Breast epithelium (tissue), 4 donors: ENCODE measurements at places on chromosomes 3 and 15. TPM values are rescaled to one million over a fixed set of nuclear protein-coding genes. Genes with fewer than 3 reads are reported as not detected.
A peak's percentile ranks its signal among the peaks of the same experiment; 100 is the strongest.

- DNase-seq, result no peak
These were observed 129.8 kb upstream of the GBE1 start for GRCh38 chr3:81891055-81891895.

DNA sequence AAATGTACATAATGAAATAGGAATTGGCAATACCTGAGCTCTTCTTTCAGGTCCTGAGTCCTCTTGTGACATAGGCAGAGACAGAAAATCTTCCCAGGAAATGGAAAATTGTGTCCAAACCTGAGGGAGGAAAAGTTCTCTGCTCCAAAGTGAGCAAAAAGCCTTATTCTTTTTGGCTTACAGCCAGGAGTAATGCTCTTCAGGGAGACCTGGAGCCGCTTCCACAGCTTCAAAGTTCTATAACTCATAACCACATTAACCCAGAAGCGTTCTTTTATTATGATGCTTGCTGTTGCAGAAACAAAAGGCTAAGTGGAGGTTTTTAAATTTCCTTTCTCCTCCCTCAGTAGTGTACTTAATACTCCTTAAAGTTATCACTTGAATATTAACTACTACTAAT lies 633 bp downstream of the IGSF10 start:
- DNase-seq, result no peak

GRCh38 chr3:70096376-70097066 lies 97.0 kb downstream of the SAMMSON start:
- DNase-seq, result no peak

GRCh38 chr15:74210729-74211128 lies 8.1 kb upstream of the STRA6 start:
- no peak for DNase-seq

DNA sequence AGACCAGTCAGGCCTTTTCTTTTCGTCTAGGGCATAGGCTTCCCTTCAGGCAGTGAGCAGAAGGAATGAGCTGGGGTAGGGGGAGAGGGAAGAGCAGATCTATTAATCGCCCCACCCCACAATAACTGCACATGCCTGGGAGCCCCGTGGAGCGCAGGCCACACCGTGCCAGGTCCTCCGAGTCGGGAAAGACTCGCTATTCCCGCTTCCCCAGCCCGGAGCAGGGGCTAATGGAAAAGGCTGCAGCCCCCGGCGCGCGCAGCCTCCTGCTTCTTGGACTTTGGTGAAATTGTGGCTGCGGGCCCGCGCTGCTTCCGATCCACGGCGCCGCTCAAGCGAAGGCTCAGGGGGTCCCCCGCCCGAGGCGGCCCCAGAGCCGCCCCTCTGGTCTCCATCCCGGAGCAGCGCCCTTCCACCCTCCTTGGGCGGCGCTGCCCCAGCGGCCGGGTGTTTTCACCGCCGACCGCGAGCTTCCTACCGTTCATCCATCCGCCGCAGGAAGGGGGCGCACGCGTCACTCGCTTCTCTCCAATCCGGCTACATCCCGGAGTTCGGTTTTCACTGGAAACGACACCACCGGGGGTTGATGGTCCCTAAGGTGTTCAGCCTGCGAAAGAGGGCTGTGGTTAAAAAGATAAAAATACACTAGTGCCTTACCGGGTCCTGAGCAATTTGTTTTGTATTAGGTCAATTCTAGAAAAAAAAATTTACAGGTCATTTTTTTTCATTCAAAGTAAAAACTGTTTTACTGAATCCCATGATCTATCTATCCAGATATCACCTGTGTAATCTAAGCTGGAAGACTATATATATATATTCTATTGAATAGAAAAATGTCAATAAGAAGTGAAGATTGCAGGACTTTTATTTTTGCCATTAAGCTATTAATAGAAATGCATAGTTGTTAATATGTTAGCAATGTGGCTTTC lies 4.4 kb upstream of the SYNM start:
- no peak for DNase-seq

GRCh38 chr3:42066516-42067181 lies 24.5 kb upstream of the TRAK1 start:
- DNase-seq, result no peak

- DNase-seq, result no peak
These were observed 4.2 kb downstream of the CACNA2D3 start for GRCh38 chr3:54126551-54126950.

DNA sequence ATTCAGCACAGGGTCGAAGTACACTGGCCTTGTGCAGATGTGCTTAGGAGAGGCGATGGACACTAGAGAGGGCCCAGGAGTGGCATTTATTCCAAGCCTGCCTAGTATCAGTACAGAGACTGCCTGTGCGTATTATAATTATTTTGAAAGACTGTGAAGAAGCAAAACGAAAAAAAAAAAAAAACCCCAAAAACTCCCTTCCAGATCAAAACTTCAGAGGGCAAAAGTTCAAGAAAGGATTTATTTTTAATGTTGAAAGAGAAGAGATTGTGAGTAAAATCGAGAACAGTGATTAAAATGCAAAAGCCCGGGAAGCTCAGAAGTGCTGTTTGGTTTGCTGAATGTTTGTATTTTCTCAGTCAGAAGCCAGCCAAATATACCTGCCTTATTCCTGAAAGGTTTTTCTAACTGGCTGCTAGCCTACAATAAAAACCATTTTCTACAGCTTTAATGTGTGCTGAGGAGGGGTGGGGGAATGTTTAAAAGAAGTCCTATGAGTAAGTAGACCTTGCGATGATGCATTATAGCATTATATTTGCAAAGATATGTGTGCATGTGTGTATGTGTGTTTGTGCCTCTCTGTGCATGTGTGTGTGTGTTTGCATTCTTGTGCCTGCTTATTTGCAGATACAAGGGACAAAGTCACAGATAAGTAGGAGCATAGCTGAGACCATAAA lies 19.3 kb upstream of the LZTFL1 start:
- no peak for DNase-seq

DNA sequence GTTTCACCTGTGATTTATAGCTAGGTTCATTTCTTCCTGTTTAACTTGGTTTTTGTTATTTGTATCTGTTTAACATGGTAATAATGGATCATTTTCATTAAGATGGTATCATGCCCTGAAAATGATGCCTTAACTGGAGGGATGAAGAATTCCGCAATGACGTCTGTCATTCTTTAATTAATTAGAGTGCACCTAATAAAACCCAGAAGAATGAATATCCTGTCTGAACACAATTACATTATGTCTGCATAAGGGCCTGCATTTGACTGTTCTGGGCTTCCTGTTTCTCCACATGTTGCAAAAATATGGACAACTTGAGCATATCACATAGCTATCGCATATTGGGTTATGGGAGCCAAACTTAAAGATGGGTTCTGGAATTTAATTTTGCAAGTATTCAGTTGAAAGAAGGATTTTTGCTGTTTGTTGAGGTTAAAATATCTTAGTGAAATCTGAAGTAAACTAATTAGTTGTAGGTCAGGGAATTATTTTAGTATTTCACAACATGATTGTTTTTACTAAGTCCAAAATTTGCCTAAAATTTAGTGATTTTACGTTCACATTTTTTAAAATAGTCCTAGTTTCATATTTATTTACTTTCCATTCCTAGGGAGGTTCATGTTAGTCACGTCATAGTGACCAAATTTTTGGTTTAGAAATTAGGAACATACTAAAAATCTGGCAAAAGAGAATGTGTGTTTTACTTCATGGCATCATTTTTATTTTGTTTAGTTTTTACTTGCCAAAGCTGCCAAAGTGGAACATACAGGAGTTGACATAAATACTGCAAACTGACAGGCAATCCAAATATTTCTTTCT lies 321.0 kb upstream of the TGFBR2 start:
- DNase-seq, result no peak

- no peak for DNase-seq
These were observed 785.2 kb downstream of the NR2F2 start for GRCh38 chr15:97115761-97116070.

- DNase-seq, result no peak
These were observed 286.4 kb downstream of the UBE2E2 start for GRCh38 chr3:23489300-23490158.

GRCh38 chr3:63981980-63982379 lies 41.3 kb downstream of the PSMD6 start:
- no peak for DNase-seq

DNA sequence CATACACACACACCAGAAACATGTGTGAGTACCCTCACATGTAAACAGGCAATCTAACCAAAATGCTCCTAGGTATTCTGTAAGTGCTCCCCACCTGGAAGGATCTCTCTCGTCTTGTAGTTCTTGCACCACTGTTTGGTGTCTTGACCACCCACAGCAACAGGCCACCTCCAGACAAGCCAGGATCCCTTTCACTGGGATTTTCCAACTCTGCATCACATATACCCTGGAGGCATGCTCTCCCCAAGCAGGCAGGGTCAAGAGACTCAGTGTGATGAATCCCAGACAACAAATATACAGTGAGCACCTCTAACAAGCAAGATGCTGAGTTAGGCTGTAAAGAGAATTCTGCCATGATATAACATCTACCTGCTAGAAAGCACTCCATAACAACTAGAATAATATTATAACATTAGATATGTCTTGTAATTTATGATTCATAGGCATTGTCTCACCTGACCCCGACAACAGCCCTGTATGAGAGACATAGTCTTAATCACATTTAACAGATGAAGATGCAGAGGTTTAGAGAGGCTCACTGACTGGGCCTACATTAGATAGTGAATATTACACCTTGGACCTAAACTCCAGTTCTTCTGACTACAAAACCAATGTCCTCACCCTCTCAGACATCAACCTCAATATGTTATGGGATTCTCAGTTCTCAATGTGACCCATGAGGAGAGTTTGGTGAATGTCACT lies 76.5 kb upstream of the BCL6 start:
- no peak for DNase-seq

DNA sequence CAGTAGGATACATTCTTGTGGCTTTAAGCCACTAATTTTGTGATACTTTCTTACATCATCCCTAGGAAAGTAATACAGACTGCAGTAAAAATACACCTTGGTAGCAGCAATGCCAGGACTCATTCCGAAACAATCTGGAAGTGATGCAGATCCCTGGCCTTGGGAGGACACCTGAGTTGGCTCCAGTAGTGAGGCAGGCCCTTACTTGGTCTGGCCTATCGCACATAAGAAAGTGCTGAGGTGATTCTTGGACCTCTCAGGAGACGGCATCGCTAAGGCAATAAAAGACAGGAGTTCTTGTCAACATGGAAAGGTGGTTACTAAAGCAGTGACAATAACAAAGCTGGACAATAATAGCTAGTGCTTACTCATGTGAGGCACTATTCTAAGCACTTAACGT lies 126.5 kb downstream of the SUCNR1 start:
- DNase-seq, result no peak

DNA sequence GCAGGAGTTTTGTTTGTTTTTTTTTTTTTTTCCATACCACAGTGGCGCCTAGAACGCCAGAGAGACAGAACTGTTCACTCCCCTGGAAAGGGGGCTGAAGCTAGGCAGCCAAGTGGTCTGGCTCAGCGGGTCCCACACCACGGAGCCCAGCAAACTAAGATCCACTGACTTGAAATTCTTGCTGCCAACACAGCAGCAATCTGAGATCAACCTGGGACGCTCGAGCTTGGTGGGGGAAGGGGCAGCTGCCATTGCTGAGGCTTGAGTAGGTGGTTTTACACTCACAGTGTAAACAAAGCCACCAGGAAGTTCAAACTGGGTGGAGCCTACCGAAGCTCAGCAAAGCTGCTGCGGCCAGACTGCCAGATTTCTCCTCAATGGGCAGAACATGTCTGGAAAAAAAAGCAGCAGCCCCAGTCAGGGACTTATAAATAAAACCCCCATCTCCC lies 29.8 kb downstream of the SPICE1 start:
- DNase-seq, result no peak

DNA sequence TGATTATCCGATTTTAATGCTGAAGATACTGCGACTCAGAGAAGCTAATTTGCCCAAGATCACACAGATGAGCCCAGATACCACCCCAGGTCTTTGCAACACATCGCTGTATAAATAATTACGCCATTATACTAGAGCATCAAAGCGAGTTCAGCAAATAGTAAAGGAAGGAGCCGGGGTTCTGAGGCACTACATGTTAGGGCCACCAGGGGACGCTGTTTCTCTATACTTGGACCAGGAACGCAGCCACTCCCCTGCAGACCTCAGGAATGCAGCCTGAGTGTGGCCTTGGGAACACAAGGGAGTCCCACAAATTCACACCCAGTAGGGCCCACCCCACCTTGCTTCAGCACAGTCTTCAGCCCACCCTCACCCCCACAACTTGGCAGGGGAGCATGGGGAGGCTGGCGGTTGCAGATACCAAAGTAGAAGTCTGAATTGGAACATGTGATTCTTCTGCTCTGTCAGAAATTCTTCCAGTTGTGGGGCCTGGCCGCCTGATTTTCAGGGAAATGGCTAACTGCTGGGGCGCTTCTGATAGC lies 57.8 kb upstream of the RYK start:
- peak; percentile 87 for DNase-seq

- DNase-seq, result no peak
These were observed 1.5 kb upstream of the CA12 start for GRCh38 chr15:63382966-63383710.

DNA sequence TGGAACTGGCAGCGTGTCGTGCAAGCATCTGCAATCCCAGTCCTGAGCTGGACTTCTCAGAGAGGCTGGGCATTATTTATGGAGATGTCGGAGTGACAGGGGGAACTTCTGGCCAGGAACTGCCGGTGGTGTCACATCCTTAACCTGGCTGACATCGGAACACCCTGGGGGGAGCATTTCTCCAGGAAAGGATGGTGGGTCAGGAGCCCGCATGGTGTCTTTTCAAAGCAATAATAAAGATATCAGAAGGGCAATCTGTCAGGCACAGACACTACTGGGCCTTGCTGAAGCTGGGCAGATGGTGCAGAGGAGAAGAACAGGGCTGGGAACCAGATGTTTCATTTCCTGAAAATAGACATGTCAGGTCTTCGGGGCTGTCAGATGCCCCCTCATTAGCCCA lies 133.5 kb downstream of the WNT7A start:
- DNase-seq, result no peak

DNA sequence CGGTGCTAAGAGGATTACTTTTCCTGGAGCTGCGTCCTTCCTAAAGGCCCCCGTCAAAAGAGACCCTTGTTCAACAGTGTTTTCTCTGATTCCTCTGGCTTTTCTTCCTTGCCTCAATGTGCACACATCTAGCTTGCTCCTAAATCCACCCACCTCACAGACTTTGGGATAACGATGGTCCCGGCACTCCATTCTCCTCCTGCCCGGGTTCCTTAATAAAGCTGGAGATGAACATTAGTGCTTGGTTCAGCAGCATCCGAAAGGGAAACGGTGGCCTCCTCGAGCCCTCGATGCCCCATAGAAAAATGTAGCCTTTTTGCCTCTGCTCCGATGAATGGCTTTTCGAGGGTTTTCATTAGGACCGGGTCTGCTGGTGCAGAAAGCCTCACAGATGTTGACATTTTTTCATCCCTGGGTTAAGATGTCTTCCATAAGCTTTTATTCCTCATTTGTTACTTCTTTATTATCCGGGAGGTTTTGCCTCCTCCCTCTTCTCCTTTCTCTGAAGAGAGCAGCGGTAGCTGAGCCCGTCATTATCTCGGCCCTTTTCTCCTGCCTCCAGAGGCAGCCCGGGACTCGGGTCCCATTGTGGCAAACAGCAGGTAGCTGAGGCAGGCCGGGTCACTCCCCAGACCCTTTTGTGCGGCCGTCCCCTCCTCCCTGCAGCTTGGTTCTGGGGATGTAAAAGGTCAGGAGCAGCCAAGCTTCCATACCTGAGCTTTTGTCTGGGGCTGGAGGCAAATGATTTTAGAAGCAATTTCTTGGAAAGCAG lies 64.6 kb downstream of the CPN2 start:
- no peak for DNase-seq

GRCh38 chr15:78052001-78052401 lies 25.5 kb downstream of the TBC1D2B start:
- no peak for DNase-seq

The CCRL2 gene
- total RNA-seq, result 3.8 TPM

The IMPG2 gene
- total RNA-seq, result 0.15 TPM

The HESX1 gene
- 1.3 TPM for total RNA-seq

The CYP1A1 gene
- total RNA-seq, result 4.8 TPM
